SK-MEL-5 (cell line): ENCODE measurements at places on chromosomes 4 and X. TPM values are rescaled to one million over a fixed set of nuclear protein-coding genes. Genes with fewer than 3 reads are reported as not detected.

The PCDH7 gene
- 36.8 and 40.5 TPM in 2 replicates for total RNA-seq

The SSX7 gene
- not detected in 2 replicates for total RNA-seq

The COL25A1 gene
- 7.5 and 10.4 TPM in 2 replicates for total RNA-seq

The ZMAT1 gene
- 0.32 and 0.61 TPM in 2 replicates for total RNA-seq

The C4orf51 gene
- total RNA-seq, result not detected in 2 replicates

The SNCA gene
- total RNA-seq, result 179 and 186 TPM in 2 replicates

The PLXNA3 gene
- total RNA-seq, result not detected in 2 replicates

The CORIN gene
- total RNA-seq, result 0.03 TPM in 1 of 2 replicates, not detected in the other

The ADGRG2 gene
- total RNA-seq, result not detected in 2 replicates

The PDCL2 gene
- not detected in 2 replicates for total RNA-seq

The CXorf49 gene
- total RNA-seq, result not detected in 2 replicates

The GAGE12D gene
- total RNA-seq, result not detected in 2 replicates

The SH3D19 gene
- 16.0 and 17.7 TPM in 2 replicates for total RNA-seq

The ARMCX1 gene
- total RNA-seq, result 27.2 and 30.8 TPM in 2 replicates

The CHM gene
- total RNA-seq, result 29.4 and 30.4 TPM in 2 replicates

The CD40LG gene
- not detected in 2 replicates for total RNA-seq

The UFSP2 gene
- total RNA-seq, result 42.2 and 43.4 TPM in 2 replicates

The BMPR1B gene
- 9.5 and 10.1 TPM in 2 replicates for total RNA-seq

The OSTC gene
- total RNA-seq, result 150 and 163 TPM in 2 replicates

The THOC2 gene
- 59.7 and 63.0 TPM in 2 replicates for total RNA-seq

The WNK3 gene
- total RNA-seq, result 8.6 TPM in 2 replicates

The PACRGL gene
- total RNA-seq, result 34.0 and 35.6 TPM in 2 replicates

The DGKK gene
- 0.03 TPM in 1 of 2 replicates, not detected in the other for total RNA-seq

The TRPC5OS gene
- total RNA-seq, result not detected in 2 replicates

The HAUS7 gene
- 22.1 and 24.7 TPM in 2 replicates for total RNA-seq

The SYTL5 gene
- total RNA-seq, result 67.0 and 69.1 TPM in 2 replicates

The GABRQ gene
- total RNA-seq, result not detected in 2 replicates

The SPANXA2 gene
- total RNA-seq, result 0.43 TPM in 1 of 2 replicates, not detected in the other
